Stimulated activated CD4-positive, alpha-beta T cell treated with anti-CD3 and anti-CD28 coated beads, TNF-alpha, amount 100 ng/mL, for 4 hours (primary cell): ENCODE measurements at places on chromosomes 5 and 9.

DNA sequence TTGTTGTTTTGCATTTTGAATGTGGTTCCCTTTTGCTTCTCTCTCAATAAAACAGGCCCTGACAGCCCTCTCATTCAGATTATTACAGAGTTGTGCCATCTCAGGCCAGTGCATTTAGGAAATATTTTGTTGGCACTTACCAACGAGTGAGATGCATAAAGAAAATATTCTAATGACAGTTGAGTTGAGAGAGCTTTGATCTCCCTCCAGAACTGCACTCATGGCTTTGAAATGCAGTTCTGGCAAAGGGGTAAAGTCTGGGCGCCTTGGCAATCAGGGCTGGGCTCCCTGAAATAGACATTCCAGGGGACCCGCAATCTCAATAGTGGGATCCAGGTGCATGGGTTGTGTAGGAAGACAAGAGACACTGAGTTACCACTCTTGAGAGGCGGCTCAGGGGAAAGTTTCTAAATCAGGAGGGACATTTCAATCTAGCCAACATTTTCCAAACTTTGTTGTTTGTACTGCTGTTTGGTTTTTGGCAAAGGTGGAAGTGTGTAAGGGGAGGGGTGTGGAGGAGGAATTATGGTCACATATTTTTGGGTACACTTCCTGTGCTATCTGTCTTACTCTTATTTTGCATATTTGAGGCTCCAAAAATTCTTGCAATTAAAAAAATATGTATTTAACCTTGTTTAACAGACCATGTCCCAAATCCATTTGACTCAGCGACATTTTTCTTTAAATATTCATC, 48.8 kb downstream of the PAPPA start:
- DNase-seq, result no peak

GRCh38 chr5:112800891-112801290, 60.2 kb upstream of the SRP19 start:
- DNase-seq, result no peak

- no peak for DNase-seq
These were observed 40.8 kb upstream of the LARP1 start for GRCh38 chr5:154714266-154714986.

GRCh38 chr9:593809-594208, 247.7 kb upstream of the DMRT1 start:
- DNase-seq, result no peak

DNA sequence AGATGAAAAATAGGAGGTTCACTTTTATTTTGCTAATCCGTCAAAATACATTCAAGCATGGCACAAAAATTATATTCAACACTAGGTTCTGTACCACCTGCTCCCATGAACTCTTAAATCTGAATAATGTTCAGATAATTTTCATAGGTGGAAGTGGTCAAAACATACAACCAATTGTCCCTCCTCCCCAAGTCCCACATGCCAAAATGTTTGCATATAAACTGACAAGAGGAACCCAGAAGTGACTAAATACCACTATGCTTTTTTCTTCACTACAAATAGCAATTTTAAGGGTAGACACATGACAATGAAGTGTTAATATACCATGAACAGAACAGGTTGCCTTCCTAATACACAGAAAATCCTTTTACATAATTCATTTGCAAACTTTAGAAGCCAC, 3.7 kb downstream of the HNRNPA0 start:
- DNase-seq, result no peak

DNA sequence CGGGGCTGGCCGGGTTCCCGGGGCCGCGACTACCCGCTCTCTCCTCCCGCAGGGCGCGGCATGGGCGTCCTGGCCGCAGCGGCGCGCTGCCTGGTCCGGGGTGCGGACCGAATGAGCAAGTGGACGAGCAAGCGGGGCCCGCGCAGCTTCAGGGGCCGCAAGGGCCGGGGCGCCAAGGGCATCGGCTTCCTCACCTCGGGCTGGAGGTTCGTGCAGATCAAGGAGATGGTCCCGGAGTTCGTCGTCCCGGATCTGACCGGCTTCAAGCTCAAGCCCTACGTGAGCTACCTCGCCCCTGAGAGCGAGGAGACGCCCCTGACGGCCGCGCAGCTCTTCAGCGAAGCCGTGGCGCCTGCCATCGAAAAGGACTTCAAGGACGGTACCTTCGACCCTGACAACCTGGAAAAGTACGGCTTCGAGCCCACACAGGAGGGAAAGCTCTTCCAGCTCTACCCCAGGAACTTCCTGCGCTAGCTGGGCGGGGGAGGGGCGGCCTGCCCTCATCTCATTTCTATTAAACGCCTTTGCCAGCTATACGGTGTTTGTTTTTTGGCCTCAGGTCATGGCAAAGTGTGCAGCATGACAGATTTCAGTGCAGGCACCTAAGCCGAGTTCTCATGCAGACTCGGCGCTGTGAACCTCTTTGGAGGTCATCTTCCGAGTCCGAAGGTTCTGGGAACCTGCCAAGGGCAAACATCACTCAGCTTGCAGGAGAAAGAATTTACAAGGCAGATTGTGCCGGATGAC, 516 bp downstream of the MRPL41 start:
- no peak for DNase-seq

DNA sequence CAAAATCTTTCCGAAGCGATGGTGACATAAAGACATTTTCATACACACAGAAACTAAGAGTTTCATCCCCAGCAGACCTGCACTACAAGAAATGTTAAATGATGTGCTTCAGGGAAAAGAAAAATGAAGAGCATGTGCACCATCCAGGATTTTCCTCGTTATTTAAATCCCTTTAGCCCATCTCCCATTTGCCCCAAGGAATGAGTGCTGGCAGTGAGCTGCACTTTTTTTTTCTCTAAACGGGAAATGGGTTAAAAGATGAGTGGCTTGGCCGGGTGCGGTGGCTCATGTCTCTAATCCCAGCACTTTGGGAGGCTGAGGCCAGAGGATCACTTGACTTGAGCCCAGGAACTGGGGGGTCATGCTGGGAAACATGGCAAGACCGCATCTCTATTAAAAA, 6.8 kb upstream of the LRRC14B start:
- DNase-seq, result no peak

DNA sequence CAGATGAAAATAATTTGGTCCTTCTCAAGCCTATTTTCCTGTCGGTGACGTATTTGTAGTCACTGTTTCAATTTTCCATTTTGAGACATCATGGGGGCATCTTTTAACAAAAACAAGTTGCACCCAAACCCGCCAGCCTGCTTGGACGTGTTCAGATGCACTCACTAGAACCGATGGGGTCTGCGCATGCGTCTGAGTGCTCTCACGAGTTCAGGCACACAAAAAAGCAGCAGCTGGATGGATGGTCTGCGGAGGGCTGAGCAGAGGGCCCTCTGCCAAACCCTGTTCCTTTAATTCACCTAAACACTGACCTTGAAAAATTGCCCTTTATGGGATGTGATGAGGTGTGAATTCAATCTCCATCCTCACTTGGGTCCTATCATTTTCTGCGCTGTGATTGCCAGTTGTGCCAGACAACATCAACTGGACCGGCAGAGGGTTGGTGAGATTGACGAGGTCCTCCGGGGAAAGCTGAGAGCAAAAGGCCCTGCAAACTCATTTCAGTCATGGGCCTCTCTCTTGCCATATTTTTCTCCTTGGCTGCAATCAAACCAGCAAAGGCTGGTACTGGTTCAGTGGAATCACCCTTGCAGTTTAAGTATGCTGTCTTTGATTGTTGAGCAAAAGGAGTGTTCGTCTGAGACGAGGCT, 251.9 kb downstream of the NFIB start:
- no peak for DNase-seq

DNA sequence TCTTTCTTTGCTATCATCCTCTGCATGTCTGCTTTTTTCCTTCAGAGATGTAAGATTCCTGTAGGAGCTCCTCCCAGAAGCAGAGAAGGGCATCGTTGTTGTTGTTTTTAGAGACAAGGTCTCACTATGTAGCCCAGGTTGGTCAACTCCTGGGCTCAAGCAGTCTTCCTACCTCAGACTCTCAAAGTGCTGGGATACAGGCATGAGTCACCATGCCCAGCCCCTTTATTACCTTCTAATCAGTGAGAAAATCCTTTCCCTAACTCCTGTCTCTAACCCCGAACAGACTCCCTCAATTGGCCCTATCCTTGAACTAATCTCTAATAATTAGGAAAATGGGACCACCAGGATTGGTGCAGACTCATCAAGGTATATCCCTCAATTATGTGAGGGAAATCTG, 64.4 kb downstream of the GALNT10 start:
- no peak for DNase-seq

DNA sequence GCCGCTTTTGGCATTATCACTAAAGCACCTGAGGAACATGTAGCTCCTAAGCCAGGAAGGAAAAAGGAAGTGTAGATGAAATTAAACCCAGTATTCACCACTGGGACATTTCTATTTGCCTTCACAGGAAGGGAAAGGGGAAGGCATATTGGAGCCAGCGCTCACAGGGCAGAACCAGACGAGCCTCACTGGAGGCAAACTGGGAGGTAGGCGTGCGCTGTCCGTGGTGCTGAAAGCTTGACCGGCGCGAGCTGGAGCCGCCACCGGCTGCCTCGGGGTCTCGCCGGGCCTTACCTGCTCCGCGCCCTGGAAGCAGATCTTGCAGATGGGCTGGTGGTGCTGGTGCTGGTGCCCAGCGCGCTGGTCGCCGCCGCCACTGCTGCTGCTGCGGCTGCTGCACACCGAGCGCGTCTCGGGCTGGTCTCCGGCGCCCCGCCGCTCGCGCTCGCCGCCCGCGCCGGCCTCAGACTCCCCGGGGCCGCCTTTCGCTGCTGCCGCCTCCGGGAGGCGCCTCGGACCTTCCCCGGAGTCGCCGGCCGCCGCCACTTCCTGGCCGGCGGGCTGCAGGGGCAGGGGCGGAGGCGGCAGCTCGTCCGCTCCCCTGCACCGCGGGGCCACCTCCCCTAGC, 732 bp downstream of the MARCHF11 start:
- no peak for DNase-seq

DNA sequence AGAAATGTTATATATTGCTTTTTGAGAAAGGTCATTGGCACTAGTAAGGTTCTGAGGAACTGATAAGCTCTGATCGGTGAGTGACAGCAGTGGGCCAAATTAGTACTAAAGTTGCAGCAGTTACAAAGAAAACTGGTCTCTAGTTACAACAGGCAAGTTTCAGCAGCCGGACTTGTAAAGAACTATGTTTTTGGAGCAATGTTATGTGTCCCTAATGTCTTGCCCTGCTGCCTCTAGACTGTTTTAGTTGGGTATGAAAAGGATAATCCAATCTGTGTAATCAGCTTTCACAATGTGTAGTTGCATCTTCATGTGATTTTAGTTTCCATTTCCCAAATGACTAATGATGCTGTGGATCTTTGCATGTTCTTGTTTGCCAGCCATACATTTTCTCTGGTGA, 113.5 kb downstream of the CAMK4 start:
- no peak for DNase-seq

DNA sequence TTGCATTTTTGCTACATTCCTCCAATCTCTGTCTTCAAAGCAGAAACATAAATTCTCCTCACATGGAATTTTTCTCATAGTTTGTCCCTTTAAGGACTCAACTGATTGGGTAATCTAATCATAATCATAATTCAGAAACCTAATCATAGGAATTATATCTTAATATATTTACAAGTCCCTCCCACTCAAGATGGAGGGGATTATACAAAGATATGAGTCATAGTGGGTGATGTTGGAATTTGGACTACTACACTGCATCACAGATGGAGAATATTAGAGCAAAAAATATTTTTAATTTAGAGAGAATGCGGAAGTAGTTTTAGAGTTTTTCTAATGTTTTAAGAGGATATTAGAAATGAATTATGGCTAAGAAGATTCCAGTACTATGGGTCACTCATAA, 1034.0 kb downstream of the DTWD2 start:
- no peak for DNase-seq

GRCh38 chr9:27398982-27399653, 102.2 kb upstream of the EQTN start:
- DNase-seq, result no peak

DNA sequence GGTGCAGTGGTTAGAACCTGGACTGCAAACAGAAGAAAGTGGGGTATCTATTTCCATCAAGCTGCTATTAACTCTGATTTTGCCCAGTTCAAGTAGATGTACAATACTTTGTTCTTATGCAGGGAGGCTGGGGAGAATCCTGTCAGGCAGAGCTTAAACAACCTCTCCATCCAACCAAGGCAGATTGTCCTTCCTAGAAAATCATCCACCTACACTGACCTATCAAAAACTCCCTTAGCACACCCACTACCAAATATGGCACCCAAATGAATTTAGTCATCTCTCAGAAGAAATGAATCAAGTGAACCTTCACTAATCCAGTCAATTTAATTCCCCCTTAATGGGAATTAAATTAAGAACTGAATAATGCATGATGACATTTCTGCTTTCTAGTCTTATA, 18.4 kb upstream of the HEMGN start:
- DNase-seq, result no peak

DNA sequence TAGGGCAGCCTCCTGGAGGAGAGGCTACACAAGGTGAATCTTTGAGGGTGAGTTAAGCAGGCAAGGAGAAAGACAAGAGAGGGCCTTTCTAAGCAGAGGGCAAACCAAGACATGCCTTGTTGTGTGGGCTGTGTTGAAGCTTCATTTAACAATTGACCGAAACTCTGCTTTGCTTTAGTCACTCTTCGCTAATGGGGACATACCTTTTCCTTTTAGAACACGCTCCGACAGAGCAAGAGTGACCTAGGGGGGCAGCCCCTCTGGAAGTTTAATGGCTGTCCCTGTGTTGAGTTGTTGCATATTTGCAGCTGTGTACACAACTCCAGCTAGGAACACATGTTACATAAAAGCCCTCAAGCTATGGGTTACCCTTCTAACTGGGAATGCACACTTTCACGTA, 218.1 kb upstream of the WWC1 start:
- DNase-seq, result no peak

DNA sequence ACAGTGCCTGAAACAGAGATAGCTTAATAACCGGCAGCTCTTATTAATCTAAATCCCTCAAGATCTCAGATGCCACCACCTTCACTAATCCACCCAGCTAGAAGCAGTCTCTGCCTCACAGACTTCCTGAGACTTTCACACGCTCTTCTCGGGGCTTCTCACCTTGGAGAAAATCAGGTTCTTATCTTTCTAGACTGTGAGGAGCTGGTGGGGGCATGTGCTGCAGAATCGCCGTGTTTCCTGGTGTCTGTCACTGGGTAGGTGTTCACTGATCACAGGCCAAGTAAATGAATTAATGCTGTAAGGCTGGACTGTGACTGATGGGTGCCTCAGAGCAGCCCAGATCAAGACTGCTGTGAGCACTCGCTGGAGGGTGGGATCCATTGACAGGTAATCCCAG, 101.7 kb downstream of the PSD2 start:
- no peak for DNase-seq

DNA sequence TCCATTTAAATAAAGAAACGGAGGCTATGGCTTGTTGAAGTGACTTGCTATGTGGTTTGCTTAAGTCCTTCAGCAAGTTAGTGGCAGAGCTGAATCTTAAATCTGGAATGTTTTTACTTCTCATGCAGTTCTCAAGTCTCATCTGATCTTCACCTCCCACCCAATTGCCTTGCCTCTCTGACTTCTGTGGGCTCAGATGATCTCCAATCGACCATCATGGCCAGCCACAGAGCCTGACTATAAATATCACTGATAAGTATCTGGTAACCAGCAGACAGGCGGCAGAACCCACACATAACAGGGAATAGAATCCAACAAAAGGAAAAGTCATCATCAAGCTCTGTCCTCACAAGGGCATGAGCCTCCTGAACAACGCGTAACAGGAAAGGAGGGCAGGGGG, 149.9 kb downstream of the FAM114A2 start:
- no peak for DNase-seq

GRCh38 chr5:149683964-149684363, 46.1 kb upstream of the PPARGC1B start:
- no peak for DNase-seq

- no peak for DNase-seq
These were observed 3.3 kb downstream of the ABLIM3 start for GRCh38 chr5:149144637-149145036.

GRCh38 chr5:39342460-39342859, 21.8 kb downstream of the C9 start:
- no peak for DNase-seq

- DNase-seq, result no peak
These were observed 29.4 kb downstream of the ERBIN start for GRCh38 chr5:65955746-65956145.
